ENCODE measurements at places on chromosomes 5 and 9. TPM values are rescaled to one million over a fixed set of nuclear protein-coding genes. Genes with fewer than 3 reads are reported as not detected.

PCDHGA4 gene
- polyA plus RNA-seq = 1.4 TPM

STPG3 gene
- polyA plus RNA-seq = 0.25 TPM

ROPN1L gene
- polyA plus RNA-seq = not detected

NACC2 gene
- polyA plus RNA-seq = 10.8 TPM

MELK gene
- 11.4 TPM for polyA plus RNA-seq

P4HA2 gene
- polyA plus RNA-seq = 44.5 TPM

TMEFF1 gene
- polyA plus RNA-seq = 2.3 TPM

SSBP2 gene
- polyA plus RNA-seq = 51.9 TPM

CDH18 gene
- 10.1 TPM for polyA plus RNA-seq

WDR38 gene
- not detected for polyA plus RNA-seq

TBC1D9B gene
- polyA plus RNA-seq = 45.1 TPM

GMCL2 gene
- polyA plus RNA-seq = not detected

KIF4B gene
- polyA plus RNA-seq = 0.05 TPM

ZDHHC11 gene
- polyA plus RNA-seq = 11.1 TPM

MYMK gene
- polyA plus RNA-seq = 74.3 TPM

DMXL1 gene
- polyA plus RNA-seq = 27.6 TPM

NFIB gene
- 85.1 TPM for polyA plus RNA-seq

All from muscle of leg (tissue), 16 donors.